CD4-positive, alpha-beta T cell treated with Interleukin-1 beta for 1 hour (primary cell): ENCODE measurements at places on chromosomes 3 and 15.

DNA sequence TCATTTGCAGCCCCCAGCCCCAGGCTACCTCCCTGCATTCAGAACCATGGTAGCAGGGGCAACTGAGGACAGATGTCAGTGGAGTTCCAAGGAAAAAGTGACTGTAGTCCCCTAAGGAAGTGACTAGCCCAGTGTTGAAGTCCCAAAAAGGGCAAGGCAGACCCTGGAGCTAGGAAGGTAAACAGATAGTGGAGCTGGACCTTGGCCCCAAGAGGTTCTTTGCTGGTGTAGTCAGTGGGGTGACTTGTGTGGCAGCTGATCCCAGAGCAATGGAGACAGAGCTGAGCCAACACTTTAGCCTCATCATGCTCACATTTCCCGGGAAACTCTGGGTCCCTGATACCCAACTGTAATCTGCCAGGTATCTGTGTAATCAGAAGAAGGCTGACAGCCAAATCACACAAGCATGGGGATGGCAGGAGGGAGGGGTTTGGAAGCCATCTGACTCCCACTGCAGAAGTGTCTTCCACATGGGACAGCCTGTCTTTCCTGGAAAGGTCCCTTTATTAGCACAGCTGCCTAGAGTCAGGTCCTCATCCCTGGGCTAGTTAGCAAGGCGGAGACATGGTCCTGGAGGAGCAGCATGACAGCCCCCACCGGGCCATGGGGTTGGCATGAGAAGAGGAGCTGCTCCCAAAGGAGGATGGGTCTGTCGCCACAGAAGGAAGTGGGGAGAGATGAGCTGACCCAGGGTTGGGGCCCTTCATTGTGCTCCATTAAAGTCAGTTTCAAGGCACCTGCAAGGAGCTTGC is 39.8 kb downstream of the PXYLP1 start:
- no peak for DNase-seq

DNA sequence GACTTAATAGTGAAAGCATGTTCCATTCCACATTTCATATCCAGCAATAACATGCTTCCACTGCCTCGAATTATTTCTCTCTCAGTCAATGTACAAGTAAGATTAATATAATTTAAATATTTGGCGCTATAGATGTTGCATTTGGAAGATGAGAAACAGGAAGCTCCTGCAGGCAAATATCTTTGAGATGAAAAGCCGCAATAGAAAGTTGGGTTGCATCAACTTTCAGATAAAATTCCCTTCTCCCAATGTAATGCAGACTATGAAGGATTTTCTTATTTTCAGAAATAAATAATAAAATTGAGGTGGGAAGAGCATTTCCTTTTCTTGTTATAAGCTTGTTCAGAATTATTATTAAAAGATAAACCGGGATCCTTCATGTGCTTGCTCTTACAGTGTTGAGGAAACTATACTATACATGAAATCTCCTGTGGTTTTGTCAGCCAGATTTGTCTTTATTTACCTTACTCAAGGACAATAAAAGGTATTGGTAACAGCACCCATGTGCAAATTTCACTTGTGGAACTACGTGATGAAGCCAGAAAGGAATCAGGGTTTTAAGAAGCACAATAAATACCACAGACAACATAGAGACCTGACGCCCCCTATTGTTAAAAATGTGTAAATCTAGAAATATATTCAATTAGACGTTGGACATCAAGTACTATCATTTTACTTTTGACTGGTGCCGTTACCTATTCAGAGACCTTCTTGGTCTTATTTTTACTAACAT is 307.0 kb downstream of the ARPP21 start:
- DNase-seq, result no peak

DNA sequence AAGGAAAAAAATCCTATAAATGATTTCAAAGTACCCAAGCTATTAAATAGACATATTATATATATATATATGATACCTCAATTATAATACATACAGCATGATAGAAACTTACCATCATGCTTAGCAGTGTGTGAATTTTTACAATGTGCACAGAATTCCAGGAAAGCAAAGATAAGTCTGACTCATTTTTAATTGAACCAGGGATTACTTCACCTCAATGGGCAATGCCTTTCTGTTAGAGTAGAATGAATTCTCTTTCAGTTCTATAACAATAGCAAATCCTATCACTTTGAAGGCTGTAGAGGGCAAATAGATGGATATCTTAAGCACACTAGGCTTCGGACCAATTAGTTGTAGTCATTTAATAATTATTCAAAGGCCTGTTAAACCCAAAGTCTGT is 54.8 kb upstream of the P3H2 start:
- no peak for DNase-seq

- no peak for DNase-seq
These were observed 1.2 kb downstream of the LPCAT4 start for GRCh38 chr15:34365836-34366235.

DNA sequence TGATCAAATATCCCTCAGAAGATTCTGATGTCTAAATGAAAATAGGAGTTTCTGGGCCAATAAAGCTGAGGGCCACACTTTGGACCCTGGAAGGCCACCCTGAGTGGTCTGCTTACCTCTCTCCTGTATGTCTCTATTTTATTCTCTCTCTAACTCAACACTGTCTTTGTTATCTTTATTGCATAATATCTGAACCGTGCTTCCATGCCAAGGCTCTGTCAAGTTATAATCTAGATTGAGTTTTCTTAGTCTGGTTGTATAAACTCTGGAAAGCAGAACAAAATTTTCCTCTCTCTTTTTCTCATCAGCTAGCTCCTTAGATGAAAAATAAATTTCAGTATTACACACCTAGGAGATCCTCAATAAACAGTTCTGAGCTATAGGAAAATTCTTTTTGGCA is 36.2 kb upstream of the ACTL6A start:
- DNase-seq, result no peak

DNA sequence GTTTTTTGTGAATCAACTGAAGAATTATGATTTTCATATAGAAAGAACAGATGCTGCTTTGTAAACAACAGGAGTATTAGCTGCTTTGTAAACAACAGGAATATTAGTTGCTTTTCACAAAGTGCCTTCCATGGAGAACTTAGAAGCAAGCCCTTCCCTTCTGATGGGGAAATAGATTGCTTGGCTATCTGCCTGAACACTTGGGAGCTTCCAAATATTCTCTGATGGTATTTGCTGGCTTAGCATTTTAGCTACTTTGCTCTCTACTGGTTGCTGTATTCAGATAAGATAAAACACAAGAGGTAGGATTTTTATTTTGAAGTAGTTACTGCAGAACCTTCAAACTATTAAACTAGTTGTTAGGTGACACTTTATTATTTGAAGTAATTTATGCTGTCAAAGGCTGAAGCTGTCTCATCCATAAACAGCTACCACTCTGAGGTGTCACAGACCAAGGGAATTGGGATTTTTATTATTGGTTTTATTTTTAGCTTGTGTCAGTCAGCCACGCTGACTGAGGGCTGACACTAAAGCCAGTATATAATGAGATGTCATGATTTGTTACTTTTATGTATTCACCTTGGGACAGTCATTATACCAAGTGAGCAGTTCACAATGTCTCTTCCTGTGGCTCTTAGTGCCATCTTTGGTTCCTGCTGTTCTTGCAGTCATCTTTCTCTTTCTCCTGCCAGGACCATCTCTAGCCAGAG is 50.0 kb downstream of the ZIC1 start:
- no peak for DNase-seq

GRCh38 chr3:114973536-114973935 is 173.6 kb downstream of the ZBTB20 start:
- DNase-seq, result no peak

GRCh38 chr3:128100161-128100560 is 23.5 kb downstream of the RUVBL1 start:
- no peak for DNase-seq

- no peak for DNase-seq
These were observed 780 bp downstream of the RPL22L1 start for GRCh38 chr3:170869239-170869590.

DNA sequence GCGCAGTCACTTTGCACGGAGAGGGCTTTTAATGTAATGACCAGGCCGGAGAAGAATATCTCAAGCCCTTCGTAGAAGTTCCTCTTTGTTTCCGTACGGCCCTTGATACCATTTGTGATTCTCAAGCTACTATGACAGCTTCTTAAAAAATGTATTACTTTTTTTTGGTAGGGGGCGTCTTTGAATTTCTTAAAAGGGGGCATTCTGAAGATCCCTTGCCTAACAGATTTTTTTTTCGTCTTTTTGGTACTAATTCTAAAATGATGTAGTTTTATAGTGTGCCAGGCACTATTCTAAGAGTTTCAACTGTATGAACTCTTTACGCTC is 614.0 kb downstream of the MCTP2 start:
- no peak for DNase-seq

DNA sequence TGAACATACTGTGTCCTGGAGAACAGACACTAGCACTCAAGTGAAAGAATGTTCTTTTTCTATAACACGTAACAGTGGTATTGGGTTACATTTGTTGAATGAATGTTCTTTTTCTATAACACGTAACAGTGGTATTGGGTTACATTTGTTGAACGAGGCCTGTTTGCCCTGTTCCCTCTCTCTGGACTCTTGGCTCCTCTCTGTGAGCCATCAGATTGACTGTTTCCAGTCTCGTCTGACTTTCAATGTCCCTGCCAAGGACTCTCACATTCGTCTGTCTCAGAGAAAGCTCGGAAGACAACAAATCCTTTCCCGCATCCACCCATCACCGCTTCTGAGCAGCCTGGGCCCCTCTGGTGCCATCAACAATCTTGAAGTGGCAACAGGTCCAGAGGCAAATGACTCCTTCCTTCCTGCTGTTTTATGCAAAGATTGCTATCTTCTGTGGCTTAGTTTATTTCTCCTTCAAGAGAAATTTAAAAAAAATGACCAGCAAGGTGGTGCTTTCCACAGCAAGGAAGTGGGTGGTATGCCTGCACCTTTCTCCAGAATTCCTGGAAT is 8.0 kb downstream of the TMEM45A start:
- no peak for DNase-seq

GRCh38 chr3:41525303-41526064 is 326.2 kb downstream of the CTNNB1 start:
- DNase-seq, result no peak

DNA sequence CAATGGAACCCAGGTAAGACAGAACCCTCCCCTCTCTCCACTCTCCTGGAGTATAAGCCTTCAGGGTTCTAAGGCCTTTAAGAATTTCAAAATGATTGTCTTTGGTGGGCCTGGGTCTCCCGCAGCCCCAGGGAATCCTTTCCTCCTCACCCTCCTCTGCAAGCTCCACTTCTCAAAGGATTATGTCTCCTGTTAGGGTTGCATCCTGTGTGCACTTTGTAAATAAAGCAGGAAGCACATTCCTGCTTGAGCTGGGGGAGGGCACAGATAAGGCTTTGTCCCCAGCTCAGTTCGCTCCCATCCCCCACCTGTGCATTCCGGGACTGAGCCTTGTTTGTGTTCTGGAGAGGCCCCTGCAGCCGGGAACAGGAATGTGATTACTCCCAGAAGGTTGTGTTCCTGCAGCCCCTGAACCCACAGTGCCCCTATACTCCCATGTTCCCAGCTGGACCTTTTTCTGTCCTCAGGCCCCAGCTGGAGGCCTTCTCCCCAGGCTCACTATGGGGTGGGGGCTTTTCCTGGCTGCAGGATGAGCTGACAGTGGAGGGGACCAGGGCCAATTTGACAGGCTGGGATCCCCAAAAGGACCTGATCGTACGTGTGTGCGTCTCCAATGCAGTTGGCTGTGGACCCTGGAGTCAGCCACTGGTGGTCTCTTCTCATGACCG is 9.5 kb downstream of the TYRO3 start:
- no peak for DNase-seq

- DNase-seq, result no peak
These were observed 15.6 kb downstream of the MTHFS start for GRCh38 chr15:79881254-79881653.

- DNase-seq, result no peak
These were observed 110.8 kb downstream of the VGLL4 start for GRCh38 chr3:11532931-11533391.

- no peak for DNase-seq
These were observed 3.9 kb upstream of the ARPIN start for GRCh38 chr15:89916660-89917059.

DNA sequence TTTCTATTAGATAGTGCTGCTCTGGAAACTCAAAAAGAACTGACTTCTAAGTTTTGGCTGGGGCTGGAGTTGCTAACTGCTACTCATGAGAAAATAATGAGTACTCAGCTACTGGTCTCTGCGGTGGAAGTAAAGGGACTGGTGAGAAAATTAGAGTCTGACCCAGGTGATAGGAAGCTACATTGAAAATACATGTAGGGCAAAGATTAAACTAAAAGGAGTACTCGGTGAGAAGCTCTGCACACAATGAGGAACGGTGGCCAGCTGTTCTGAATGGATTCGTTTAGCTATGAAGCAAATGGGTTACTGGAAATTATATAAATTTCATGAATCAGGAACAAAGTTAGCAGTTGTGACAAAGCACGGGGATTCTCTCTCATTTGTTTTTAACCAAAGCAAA is 512.9 kb upstream of the SGO1 start:
- no peak for DNase-seq

GRCh38 chr3:189548053-189548452 is 83.1 kb upstream of the TP63 start:
- DNase-seq, result no peak

DNA sequence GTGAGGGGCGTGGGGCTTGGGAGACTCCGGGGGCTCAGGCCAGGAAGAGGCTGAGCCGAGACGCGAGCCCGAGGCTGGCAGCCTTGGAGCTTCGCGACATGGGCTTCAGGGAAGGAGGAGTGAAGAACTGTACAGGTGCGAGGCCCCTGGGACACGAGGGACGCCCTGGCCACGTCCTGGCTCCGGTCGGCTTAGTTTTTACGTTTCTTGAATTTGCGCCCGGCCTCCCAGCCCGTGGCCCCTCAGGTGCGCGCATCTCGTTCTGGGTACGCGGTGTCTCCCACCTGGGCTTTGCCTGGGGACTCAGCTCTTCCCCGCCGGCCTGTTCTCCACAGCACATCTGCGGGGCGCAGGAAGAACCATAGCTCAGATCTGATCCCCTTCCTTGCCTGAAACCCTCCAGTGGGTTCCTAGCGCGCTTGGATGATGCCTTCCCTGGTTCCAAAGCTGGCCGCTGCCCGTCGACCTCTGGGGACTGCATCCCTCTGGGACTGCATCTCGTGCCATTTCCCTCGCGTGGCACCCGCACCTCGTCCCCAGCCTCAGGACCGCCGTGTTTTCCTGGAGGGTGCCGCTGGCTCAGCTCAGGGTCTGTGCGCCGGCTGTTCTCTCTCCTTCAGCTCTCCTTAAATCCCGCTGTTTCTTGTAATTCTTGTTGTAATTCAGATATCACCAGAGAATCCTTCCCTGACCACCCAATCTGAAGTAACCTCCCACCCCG is 614 bp downstream of the CHCHD6 start:
- DNase-seq, result no peak
